ENCODE measurements at places on chromosomes 11 and 22.

DNA sequence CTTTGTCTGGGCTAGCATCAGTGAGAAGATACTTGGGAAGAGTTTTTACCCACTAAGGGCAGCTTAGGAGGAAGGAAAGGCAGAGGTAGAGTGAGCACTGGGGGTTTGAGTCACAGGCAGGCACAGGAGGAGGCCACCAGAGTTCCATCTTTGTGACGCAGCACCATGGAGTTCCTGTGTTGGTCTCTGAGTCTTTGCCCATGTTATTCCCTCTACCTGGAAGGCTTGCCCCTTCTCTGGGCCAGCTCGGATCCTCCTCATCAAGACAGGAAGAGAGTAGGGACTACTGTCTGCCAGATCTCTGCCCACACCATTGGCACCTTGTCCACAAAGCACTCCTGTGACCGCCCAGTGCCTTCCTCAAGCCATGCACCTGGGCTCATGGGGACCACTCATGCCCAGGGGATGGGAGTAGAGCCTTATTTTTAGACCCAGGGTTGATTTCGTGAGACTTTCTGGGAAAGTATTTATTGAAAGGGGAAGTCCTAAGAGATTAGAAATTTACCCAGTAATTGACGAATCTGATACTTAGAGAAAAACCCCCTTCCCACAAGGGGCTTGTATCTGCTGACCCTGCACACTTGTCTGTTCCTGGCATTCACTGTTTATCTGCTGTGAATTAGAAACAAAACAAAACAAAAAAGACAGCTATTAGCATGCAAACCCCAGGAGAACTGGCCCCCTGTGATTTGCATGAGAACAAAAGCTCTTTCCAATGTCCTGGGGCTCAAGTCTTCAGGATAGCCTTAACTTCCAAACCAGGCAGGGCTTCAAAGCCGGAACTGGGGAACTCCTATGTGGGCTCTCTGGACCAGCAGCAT lies 35.9 kb upstream of the MYEOV start:
- DNase-seq, result no peak

DNA sequence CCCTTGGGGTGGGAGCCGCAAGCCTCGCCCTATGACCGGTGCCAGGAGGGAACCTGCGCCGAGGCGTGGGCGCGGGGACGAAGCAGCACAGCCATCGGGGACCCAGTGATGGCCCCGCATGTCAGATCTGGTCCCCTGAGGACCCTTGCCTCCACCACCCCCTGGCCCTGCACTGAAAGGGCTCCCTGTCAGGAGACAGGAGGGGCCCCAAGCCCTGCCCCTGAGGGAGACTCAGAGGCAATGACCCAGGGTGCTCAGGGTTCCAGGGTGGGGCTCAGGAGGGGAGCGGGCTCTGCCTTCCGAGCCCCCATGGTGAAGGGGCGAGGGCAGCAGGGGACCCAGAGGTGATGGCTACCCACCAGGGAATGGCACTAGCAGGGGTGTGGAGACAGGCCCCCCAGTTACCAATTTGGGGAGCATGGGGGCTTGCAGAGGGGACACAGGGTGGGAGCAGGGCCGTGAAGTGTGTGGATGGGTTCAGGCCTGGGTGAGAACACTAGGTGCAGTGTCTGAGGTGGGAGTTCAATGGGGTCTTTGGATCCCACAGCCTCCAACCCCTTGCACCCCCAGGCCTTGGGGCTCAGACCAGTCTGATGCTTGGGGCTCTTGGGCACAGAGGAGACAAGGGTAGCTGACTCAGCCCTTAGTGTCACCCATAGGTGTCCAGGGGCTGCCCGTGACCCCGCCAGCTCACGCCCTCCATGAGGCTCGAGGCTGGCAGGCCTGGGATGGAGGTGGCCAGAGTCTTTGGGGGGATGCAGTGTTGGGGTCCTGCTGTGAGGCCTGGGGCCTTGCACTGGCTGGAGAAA lies 499 bp downstream of the LRRC56 start:
- DNase-seq, result no peak

GRCh38 chr11:45141171-45141570 lies 5.3 kb upstream of the PRDM11 start:
- no peak for DNase-seq

DNA sequence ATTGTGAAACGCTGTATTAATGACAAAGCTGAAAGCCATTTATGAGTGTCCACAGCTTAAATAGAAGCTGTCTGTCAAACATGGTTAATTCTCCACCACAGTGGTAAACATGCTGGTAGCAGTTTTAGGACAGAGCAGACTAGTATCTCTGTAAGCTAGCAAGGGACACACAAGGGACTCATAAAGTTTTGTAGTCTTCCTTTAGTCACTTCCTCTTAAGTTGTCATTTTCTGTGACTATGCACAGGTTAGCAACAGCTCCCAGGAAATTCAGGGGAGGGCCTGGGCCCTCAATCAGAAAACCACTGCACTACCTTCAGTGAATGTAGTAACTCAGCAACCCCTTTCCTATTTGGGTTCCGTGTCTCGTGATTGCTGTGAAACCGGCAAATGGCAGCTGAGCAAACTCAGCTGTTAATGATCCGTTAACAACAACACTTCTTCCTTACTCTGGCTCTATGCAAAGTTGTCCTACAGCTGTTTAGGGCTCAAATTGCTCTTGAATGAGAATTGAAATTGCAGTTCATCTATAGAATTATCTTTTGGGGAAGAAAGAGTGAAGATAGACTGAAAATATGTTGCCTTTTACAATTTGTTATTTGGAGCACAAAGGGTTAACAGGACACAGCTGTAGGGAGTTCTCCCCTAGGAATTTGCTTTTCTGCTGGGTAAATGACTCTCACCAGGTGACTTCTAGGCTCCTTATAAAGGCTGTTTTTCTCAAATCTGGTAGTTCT lies at the start of gene MMP26:
Gene MMP26, plus strand, starts transcription at position 731 of the 736 bp plus-strand sequence.
- no peak for DNase-seq

- no peak for DNase-seq
Observed at GRCh38 chr11:111603611-111604130, 1.4 kb downstream of the SIK2 start.

DNA sequence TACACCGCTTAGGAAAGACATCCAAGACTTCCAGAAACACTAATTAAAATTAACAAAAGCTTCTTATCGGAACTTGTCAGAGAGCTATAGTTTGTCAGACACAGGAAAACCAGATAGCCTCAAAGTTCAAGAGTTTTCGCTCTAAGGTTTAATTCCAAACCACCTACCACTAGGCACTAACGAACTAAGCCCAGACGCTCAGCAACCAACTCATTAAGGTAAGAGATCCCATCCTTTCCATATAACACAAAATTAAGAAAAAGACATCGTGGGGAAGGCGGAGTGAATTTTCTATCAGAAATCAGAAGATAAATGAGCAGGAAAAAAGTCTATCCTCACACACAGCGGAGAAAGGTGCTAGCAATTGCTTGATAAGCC lies 382 bp downstream of the IMMP1L start:
- DNase-seq, result no peak

DNA sequence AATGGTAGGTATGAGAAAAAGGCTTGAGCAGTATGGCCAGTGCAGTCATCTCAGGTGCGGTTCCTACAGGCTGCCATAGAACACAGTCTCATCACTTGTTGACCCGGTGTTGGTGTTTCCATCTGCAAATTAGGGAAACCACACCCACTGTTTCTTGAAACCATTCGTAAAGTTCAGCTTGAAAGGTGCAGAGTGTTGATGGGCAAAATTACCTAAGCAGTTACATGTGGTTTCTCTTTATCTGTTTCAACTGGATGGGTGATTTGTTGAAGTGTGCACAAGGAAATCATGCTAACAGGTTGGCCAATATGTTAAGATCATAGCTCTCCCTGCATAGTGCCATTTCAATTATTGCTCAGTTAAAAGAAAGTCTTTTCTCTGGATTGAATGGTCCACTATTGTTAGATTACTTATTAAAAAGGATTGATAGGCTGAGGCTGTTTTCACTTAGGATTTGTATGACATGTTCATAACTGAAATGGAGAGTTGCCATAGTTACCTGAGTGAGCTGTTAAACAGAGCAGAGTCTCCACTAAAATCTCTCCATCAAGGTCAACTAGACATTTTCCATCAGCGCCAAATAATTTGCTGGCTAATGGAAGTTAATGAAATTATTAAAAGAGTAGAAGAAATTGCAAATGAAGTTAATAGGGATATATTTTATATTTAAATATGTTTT lies 203.1 kb upstream of the MTMR2 start:
- DNase-seq, result no peak

GRCh38 chr22:49779211-49779610 lies 48.5 kb downstream of the BRD1 start:
- no peak for DNase-seq

Measured in CD4-positive, alpha-beta T cell treated with Interleukin-17A for 1 hour (primary cell).